Activated CD4-positive, alpha-beta T cell treated with anti-CD3 and anti-CD28 coated beads for 24 hours (primary cell): ENCODE measurements at places on chromosomes 3 and 15.

DNA sequence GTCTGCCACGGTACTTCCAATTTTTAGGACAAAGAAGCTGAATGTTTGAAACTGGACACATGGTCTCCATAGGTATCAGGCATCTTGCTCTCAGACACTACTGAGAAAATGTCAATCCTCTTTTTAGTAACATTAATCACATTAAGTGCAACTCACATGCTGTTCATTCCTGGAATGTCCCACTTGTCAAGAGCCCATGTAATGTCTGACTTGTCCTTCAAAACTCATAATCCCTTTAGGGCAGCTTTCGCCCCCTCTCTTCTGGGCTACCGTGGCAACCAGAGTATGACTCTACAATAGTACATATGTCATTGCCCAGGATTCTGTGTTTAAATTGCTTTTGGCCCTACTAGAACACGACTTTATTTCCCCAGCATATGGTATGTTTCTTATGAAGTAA, 12.3 kb downstream of the NUDT16 start:
- no peak for DNase-seq

GRCh38 chr15:61467823-61468222, 238.7 kb upstream of the RORA start:
- no peak for DNase-seq

DNA sequence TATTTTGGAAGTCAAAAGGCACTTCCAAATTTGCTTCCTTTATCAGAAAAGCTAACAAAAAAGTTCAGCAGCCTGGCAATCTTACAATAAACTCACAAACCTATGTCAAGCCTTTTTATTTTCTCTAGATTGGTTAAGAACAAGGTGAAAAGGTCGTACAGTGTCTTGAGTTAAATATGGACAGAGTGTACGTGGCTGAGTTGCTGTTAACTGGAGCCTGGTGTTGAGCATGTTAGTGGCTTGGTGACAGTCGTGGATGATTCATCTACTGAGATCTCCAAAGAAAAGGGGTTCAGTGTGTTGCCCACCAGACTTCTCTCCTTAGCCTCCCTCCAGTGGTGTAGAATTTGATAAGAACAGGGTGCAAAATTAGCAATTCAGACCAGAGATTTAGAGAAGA, 89.7 kb downstream of the SSR3 start:
- DNase-seq: no peak

GRCh38 chr3:118863731-118864322, 170.8 kb downstream of the IGSF11 start:
- no peak for DNase-seq

- DNase-seq: no peak
These were observed 33.0 kb downstream of the GOLIM4 start for GRCh38 chr3:168062679-168063078.

- DNase-seq: no peak
These were observed 252.0 kb downstream of the UBE2E2 start for GRCh38 chr3:23455084-23455483.
